ENCODE measurements at places on chromosomes 7 and 10. TPM values are rescaled to one million over a fixed set of nuclear protein-coding genes. Genes with fewer than 3 reads are reported as not detected.

- no peak for DNase-seq
Measured at GRCh38 chr10:61852261-61852660, 49.2 kb upstream of the ARID5B start.

- no peak for DNase-seq
Measured at GRCh38 chr10:103382769-103383168, 13.5 kb downstream of the ATP5MK start.

Gene ATP6V0E2
- 30.9 TPM for total RNA-seq

Gene TACC2
- total RNA-seq = 688 TPM

Gene NDUFB2
- 51.3 TPM for total RNA-seq

Measured in upper lobe of left lung (tissue), 6 donors.